ENCODE measurements at places on chromosomes 6 and 20. TPM values are rescaled to one million over a fixed set of nuclear protein-coding genes. Genes with fewer than 3 reads are reported as not detected.

GRCh38 chr6:4466769-4467480 lies 309.3 kb upstream of the CDYL start:
- no peak for DNase-seq

GRCh38 chr6:105005451-105005850 lies 48.5 kb downstream of the LIN28B start:
- DNase-seq, result no peak

- peak; percentile 47 for DNase-seq
These were observed 467.1 kb upstream of the HSF2 start for GRCh38 chr6:121932076-121932991.

DNA sequence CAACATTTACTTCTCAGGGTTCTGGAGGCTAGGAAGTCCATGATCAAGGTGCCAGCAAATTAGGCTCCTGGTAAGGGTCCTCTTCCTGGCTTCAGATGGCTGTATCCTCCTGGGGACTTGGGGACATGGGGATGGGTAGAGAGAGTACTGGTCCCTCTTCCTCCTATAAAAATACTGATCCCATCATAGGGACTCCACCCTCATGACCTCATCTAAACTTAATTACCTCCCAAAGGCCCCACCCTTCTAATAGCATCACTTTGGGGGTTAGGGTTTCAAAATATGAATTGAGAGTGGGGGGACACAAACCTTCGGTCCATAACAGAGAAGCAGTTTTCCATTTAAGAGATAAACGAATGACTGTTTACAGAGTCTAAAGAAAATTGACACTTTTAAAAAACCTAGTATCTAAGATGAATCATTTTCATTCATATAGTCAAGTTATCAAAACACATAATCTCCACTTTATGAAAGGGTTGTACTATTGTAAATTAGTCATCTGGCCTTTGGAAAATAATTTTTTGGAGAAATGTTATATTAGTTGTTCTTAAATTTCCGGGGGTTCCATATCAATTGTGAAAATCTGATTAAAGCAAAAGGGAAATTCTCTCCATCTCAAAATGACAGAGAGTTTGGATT lies 33.5 kb downstream of the ELOVL5 start:
- DNase-seq, result no peak

DNA sequence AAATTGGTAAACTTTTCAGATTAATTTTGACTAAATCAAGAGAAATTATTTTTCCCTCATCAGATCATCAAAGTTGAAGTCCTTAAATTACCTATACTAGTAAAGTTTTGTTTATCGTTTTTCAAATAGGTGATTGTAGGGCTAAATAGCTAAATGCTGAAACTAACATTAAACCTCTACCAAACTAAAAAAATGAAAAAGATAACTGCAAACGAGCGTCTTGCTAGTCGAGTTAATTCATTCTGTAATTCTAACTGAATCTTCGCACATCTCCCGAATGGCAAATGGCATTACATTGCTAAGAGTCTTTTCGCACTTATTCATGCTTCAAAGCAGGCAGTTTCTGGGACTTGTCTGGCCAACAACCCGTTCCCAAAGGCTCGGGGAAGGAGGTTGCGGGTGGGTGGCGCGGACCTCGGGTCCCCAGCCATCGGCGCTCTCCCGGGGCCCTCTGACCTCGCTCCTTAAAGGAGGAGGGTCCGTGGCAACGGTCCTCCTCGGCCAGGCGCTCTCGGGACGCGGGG lies 43.8 kb downstream of the POPDC3 start:
- DNase-seq, result no peak

- DNase-seq, result no peak
These were observed 8.8 kb upstream of the TREML2 start for GRCh38 chr6:41209547-41210320.

- no peak for DNase-seq
These were observed 62.2 kb upstream of the DDR1 start for GRCh38 chr6:30821862-30822784.

Gene SPATS1
- not detected for total RNA-seq

All from ureter (tissue), 1 donor.